ENCODE measurements at places on chromosomes 5 and 9.

- DNase-seq: no peak
These were observed 55.9 kb upstream of the PHF2 start for GRCh38 chr9:93520523-93520922.

DNA sequence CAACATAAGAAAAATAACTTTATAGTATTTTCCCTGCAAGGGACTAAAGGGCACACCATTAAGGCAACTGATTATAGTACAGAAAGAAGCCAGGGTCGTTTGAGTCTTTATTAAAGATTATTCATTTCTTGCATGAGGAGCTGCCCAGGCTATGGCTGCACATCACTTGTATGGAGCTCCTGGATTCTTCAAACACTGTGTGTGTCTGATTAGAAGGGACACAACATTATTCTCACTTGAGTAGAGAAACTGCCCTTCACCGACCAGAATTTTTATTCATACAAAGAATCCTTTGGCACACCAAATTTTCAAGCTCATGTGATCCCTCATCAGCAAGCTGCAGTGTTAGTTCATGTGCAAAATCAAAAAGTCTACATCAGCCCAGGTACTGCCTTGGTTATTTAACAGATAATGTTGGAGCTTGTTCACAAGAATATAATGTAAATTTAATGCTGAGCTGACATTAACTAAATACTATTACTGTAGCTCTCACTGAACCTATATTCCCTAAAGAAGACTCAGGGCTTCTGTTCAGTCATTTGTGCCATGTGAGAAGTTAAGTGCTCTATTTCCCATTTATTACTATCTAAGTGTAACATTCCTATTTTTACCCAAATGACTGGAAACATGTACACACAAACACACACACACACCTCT is 9.9 kb downstream of the C5orf63 start:
- DNase-seq: no peak

DNA sequence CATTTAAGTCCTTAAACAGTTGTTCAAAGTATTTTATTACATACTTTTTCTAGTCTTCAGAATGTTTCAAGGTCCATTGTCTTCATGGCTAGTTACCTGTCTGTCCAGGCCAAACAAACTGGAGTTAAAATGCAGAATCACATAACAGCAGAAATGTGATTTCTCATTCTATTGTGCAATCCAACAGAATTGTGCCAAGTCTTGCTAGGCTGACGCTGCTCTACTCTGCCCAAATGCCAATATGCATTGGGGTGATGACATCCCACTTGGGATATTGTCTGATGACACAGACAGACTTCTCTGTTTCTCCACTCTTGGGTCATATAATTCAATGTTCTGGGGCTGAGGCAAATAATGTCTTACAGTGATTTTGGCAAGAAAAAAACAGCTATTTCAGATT is 5.2 kb upstream of the SLC22A5 start:
- DNase-seq: no peak

DNA sequence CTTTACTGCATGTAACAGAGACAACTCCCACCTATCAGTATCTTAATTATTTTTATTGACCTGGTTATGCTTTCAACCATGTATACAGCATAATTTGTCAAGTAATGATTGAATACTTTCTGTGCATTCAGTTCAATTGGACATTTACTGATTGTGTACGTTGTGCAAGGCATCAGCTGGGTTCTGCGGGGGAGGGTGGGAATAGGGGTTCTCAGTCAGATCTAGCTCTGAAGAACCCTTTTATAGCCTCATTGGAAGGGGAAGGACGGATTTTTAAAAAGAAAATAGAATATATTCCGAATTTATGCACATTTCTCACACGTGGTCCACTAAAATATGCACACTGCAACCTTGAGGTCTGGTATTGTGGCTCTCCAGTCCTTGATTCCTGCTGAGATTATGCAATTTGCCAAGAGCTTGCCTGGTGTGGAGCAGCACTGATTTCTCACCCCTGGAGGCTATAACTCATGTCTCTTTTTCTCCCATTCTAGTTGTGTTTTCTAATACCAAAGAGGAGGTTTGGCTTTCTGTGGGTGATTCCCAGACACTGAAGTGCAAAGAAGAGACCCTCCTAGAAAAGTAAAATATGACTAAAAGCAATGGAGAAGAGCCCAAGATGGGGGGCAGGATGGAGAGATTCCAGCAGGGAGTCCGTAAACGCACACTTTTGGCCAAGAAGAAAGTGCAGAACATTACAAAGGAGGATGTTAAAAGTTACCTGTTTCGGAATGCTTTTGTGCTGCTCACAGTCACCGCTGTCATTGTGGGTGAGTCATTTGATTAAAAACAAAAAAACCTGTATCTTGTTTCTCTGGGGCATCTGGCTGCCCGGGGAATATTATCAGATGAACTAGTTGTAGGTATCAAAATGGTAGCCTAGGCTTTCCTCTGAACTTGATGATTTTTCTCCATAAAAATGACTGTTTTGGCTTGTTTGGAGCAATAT is 1.7 kb downstream of the SLC1A3 start:
- DNase-seq: no peak

GRCh38 chr9:126672634-126673284 is 59.0 kb downstream of the LMX1B start:
- DNase-seq: no peak

- DNase-seq: no peak
These were observed 144.4 kb upstream of the FSTL4 start for GRCh38 chr5:133756756-133757155.

GRCh38 chr9:79632705-79633104 is 60.9 kb downstream of the TLE4 start:
- DNase-seq: no peak

DNA sequence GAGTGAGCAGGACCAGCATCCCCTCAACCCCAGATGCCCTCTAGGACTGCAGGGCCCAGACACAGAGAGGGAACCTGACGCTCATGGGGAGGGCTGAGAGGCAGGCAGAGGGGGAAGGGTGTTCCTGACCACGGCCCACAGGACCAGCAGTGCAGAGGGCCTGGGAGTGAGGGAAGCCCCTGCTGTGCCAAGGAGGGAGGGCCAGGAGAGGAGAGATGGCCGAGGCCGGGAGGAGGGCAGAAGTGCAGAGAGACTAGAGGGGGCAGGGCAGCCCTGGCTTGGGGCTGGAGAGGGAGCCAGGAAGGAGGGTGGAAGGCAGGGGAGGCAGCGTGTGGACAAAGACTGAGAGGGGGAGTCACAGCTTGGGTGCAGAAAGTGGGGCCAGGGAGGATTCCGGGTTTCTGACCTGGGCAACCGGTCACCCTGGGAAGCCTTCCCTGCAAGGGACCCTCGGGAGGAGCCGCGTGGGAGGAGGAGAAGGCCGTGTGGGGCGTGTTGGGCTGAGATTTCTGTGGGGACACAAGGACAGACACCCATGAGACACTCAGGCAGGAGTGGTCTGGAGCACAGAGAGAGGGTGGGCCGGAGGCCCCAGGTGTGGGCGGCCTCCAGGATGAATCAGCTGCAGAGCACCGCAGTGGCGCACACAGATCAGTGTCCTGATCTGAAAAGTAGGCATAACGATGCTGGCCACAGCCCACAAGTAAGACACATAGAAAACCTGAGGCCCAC is 117.5 kb downstream of the ADAMTS2 start:
- DNase-seq: peak; percentile 9

- DNase-seq: no peak
These were observed 39.6 kb upstream of the CEP78 start for GRCh38 chr9:78196258-78196657.

GRCh38 chr5:54820346-54821134 is 164.9 kb downstream of the ESM1 start:
- DNase-seq: no peak

- DNase-seq: no peak
These were observed 289.4 kb downstream of the ADAMTS6 start for GRCh38 chr5:65192331-65192730.

GRCh38 chr5:132491368-132492364 is 1.1 kb upstream of the IRF1 start:
- peak; percentile 41 for DNase-seq

- no peak for DNase-seq
These were observed 225.8 kb upstream of the CDH18 start for GRCh38 chr5:20213803-20214202.

DNA sequence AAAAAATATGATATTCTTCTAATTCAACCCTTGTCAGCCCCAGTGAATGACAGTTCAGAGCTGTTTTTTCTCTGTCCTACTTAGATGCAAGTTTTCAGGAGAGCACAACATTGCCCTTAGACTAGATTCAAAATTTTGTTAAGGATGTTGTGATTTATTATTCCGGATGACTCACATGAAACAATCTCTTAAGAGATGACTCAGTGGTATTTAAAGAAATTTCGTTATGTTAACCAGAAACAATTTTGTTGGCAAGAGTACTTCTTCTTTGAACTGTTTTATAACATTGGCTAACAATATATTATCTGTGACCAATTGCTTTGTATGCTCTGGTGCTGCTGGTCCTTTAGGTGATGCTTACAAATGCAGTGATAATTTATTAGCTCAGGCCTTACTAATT is 132.0 kb downstream of the IZUMO3 start:
- DNase-seq: no peak

DNA sequence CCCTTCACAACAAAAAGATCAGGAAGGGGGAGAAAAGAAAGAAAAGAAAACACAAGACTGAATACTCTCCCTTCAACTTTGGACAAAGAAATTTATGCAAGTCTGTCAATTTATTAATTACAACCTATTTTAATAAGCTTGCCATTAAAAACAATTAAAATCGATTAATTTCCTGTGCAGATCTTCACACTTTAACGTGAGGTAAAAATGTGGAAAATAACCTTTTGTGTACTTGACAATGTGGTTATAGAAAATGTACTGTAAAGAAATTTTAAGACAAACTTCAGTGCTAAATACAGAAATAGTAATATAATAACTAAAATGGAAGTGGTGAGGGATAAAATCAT is 2.7 kb upstream of the MLLT3 start:
- DNase-seq: no peak

GRCh38 chr9:211557-211956 is 3.1 kb upstream of the DOCK8 start:
- DNase-seq: no peak

DNA sequence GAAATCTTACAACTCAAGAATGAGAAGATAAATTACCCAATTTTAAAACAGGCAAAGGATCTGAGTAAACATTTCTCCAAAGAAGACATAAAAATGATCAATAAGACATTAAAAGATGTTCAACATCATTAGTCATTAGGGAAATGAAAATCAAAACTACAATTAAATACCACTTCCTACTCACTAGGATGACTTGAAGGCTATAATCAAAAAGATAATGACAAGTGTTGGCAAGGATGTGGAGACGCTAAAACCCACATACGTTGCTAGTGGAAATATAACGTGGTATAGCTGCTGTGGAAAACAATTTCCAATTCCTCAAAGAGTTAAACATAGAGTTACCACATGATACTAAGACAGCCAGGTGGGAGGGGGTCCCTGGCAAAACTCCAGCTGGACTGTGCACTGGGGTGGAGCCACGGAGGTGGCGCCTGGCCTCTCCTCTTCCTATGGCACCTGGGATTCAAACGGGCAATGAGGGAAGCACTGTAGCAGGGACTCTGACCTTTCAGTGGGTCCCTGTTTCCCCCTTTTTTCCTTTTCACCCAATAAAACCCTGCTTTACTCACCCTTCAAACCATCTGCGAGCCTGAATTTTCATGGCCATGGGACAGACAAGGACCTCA is 5.9 kb downstream of the ARSB start:
- no peak for DNase-seq

DNA sequence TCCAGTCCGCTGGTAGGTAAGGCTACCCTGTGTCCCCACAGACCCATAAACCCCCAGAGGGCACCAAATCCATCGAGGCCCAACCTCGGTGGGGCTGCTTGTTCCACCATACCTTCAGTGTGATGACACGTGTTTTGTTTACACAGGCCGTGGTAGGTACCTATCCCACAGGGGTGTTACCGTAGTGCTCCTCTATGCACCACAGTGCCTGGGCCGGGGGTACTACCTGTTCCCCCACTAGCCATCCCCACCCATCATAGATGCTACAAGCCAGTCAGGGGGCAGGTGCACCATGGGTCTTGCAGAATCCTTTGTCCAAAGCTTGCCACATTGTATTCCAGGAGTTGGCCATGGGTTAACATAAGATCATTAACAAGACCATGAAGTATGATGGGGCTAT is 796.2 kb downstream of the EFNA5 start:
- DNase-seq: no peak

DNA sequence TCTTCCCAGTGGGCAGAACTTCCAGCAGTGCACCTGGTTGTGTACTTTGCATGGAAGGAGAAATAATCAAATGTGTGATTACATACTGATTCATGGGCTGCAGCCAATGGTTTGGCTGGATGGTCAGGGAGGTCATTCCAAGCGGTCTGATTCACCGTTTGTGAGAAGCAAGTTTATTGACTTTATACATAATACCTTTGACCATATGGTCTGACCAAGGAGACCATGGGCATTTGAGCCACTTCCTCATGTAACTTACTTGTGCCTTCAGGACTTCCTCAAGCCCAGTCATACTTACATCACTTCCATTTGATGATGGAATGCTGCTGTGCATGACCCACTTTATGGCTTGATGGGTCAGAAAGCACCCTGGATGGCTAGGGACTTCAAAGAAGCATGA is 41.1 kb downstream of the DAP start:
- no peak for DNase-seq

GRCh38 chr9:92151691-92152393 is 36.6 kb upstream of the SPTLC1 start:
- DNase-seq: no peak

GRCh38 chr9:129336601-129337331 is 158.7 kb upstream of the IER5L start:
- no peak for DNase-seq

DNA sequence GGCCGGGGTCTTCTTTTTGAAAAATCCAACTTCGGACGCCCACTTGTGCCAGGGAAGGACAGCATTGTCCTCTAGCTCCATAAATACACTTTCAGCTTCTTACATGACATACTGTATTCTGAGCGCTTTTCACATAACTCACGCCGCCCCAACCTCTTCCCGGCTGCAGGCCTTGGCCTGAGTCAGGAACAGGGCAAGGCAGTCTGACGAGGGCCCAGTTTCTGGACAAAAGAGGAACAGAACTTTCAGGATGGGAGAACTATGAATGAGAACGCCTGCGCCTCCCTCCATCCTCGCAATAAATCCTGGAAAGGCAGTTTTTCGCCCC is 650 bp downstream of the DCTN4 start:
- no peak for DNase-seq

DNA sequence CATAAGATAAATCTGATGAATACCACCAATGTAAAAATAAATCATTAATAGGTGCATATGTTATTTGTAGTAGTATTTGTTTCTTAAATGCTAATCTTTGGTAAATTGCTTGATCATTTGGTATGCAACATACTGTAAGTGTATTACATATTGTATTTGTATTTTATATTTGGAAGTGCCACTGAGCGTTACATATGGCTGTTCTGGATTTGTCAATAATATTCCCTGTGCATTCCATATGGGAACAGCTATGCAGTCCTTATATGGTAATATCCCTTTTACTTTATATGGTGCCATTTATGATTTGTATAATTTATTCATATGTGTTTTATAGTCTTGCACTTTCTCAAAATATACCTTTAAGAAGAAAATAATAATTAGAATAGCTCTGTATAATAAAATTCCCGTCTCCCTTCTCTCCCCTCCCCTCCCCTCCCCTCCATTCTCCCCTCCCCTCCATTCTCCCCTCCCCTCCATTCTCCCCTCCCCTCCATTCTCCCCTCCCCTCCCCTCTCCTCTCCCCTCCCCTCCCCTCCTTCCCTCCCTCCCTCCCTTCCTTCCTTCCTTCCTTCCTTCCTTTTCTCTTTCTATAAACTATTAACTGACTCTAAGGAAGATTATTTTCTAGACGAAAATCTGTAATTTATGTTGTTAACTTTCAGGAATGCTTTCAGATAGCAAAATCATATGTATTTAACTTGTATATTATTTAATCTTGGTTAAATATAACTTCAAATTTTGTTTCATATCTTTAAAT is 241.4 kb downstream of the CSNK1G3 start:
- no peak for DNase-seq

- DNase-seq: no peak
These were observed 139.8 kb downstream of the DROSHA start for GRCh38 chr5:31392061-31392460.
